ENCODE measurements at places on chromosomes 5 and 9.

GRCh38 chr5:131589510-131590348 lies 45.3 kb downstream of the RAPGEF6 start:
- DNase-seq: peak; percentile 57

GRCh38 chr5:1642221-1642620 lies 118.5 kb upstream of the LPCAT1 start:
- DNase-seq: no peak

DNA sequence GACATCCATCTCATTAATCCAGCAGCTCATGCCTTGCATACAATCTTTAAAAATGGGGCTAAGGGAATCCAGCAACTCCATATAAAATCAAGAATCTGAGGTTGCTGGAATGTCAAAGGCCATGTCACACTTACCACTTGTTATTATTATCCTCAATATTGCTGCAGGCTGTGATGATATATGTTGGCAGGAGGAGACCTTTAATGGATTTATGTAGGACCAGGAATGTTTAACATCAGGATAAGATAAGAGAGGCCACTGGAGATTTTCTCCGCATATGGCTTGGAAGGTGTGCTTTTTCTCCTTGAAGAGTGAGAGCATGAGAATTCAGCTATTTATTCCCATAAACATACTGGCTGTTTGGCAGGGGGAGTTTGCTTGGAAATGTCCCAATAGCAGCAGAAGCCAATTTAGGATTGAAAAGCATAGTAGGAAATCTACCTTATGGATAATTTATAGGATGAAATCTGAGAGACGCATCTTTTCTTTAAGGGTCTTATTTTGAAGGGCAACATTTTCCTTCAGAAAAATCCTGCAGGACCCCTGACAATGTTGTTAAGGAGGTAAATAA lies 481.4 kb downstream of the AGTPBP1 start:
- DNase-seq: no peak

GRCh38 chr5:126677121-126677520 lies 76.4 kb downstream of the PHAX start:
- DNase-seq: no peak

- peak; percentile 76 for DNase-seq
These were observed 96.5 kb downstream of the ARHGAP26 start for GRCh38 chr5:142866563-142867275.

GRCh38 chr9:7341571-7341970 lies 458.0 kb downstream of the DMAC1 start:
- DNase-seq: no peak

- no peak for DNase-seq
These were observed 79.2 kb upstream of the SLCO4C1 start for GRCh38 chr5:102375272-102375671.

DNA sequence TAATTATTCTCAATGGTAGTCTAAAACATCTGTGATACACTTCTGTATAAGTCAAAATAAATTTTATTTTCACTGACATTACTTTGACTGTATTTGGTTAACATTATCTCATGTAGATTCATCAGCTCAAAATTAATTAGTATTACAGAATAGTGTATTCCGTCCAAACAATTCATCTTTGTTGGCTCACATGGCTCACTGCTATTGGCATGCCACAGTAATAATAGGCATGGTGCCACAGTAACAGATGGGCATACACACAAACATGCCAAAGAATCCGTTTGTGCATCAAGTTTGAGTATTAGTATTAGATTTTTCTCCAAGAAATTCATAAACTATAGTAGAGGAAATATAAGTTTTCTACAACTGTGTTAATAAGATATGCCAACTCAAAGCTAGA lies 14.2 kb downstream of the AP3B1 start:
- DNase-seq: no peak

DNA sequence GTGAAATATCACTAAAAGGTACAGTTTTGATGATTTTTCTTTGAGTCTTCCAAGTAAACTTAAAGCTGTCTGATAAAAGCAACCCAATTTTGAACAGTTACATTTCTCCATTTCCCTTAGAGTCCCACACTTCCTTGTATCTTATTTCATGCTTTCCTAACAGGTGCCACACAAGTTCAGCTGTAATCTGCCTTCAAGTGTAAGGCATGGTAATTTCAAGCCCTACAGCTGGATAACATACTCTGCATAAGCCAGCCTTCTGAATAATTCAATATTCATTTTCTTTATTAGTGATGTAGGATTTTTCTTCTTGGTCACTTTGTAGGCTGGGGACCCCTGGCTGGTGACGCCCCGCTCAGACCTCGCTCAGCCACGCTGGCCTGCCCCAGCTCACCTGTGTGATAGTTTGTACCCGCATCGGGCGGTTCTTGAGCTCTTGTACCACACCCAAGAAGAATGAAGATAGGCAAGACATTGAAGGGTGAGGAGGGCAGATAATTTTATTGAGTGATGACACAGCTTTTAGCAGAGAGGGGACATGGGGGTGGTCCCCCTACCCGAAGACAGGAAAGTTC lies 34.0 kb downstream of the SOX30 start:
- no peak for DNase-seq

DNA sequence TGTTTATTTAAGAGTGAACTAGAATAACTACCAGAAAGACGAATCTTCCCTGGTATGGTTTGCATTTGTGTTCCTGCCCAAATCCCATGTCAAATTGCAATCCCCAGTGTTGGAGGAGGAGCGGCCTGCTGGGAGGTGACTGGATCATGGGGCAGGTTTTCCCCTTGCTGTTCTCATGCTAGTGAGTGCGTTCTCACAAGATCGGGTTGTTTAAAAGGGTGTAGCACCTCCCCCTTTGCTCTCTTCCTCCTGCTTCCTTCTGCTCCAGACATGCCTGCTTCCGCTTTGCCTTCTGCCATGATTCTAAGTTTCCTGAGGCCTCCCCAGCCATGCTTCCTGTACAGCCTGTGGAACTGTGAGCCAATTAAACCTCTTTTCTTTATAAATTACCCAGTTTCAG lies 210.3 kb upstream of the TBC1D2 start:
- no peak for DNase-seq

All from germinal center (tissue), 1 donor.